ENCODE measurements at places on chromosomes 7 and 10. TPM values are rescaled to one million over a fixed set of nuclear protein-coding genes. Genes with fewer than 3 reads are reported as not detected.

Gene PRLHR
- not detected for total RNA-seq

Gene TSPAN12
- total RNA-seq: 6.4 TPM

Gene WDR86
- not detected for total RNA-seq

Gene TEX36
- not detected for total RNA-seq

Gene TYW1
- total RNA-seq: 23.2 TPM

Gene OR2A7
- total RNA-seq: not detected

Gene GPR15LG
- not detected for total RNA-seq

Gene PRSS37
- total RNA-seq: not detected

Gene HOXA7
- 8.3 TPM for total RNA-seq

Gene DPP6
- total RNA-seq: not detected

Gene NOLC1
- total RNA-seq: 96.6 TPM
